Colonic mucosa (tissue), 4 donors: ENCODE measurements at places on chromosomes 13 and 19. TPM values are rescaled to one million over a fixed set of nuclear protein-coding genes. Genes with fewer than 3 reads are reported as not detected.

DNA sequence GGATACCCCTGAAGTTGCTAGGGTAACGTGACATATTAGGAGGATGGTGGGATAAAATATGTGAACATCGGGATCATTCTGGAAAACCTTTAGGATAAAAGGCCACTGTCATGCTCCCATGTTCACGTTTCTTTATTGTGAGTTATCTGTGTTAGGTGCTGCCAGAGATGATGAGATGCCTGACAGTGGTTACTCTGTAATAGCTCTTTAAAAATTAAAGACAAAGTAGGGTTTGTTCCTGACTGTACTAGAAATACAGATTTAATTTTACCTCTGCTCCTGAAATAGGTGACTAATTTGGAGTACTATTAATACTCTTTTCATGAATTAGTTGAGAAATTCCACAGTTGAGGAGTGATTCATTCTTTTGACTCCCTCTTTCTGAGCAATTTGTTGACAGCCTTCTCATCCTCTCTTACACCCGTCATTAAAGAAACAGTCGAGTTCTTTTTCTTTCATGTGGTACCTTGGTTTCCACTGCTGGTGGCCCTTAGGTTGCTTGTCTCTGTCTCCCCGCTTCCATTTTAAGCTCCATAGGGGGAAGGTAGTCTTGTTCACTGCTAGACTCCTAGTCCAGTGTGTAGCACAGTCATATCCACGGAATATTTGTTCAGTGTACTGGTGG lies 28.4 kb downstream of the SAE1 start:
- DNase-seq = no peak

DNA sequence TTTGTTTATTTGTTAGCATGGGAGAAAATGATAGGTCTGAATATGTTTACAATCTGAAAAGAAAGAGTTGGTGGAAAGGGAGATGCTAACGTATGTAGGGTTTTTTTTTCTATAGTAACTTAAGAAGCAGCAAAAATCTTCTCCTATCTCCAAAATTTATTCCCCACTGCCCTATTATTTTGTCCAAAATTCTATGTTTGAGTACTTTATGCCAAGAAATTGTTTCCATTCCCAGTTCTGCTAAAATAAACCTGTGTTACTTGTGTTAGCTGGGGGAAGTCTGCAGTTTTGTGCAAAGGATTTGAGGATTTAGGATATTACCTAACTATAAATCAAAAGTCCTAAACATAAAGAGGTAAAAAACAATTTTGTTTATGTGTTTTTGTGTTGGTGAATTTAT lies 2770.4 kb upstream of the PCDH20 start:
- DNase-seq = no peak

- DNase-seq = no peak
Observed at GRCh38 chr19:55931936-55932386, at the start of gene NLRP13. TSS of gene NLRP13 (minus strand) at chr19:55932336. CDS start at chr19:55932311, 25 bp downstream.

GRCh38 chr13:33070713-33071112 lies 54.5 kb downstream of the KL start:
- no peak for DNase-seq

GRCh38 chr19:42325896-42326771 lies 699 bp downstream of the MEGF8 start:
- DNase-seq = peak; percentile 29

The GPR180 gene
- 3.2 TPM for total RNA-seq

DNA sequence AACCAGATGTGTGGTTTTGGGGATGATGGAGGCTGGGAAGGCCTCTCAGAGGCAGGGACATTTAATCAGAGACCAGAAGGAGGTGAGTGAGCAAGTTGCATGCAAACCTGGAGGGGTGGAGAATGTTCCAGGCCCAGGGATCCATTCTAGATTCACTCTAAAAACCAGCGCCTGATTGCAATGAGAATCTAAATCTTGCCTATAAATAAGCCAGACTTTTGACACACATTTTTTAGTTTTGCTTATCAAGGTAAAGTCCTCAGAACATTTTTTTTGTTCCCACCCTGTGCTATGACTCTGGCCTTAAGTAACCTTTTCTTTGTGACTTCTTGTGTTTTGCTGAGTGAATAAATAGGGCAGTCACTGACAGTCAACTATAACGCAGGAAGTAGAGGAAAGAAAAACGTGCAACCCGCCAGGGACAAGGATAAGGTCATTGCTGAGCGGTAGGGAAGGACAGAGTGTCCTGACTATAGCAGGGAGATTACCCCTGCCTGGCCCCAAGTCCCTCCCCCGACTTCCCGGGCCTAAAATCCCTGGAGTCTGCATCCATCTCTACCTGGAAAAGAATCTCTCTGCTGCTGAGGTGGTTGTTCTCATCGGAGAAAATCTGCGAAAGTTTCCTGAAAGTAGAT lies 14.4 kb downstream of the RGL3 start:
- no peak for DNase-seq
